ENCODE measurements at places on chromosomes 12 and 14.

- no peak for DNase-seq
Observed at GRCh38 chr12:88994537-88994936, 357.8 kb downstream of the DUSP6 start.

- no peak for DNase-seq
Observed at GRCh38 chr14:20733684-20734429, 11.8 kb upstream of the EDDM3A start.

DNA sequence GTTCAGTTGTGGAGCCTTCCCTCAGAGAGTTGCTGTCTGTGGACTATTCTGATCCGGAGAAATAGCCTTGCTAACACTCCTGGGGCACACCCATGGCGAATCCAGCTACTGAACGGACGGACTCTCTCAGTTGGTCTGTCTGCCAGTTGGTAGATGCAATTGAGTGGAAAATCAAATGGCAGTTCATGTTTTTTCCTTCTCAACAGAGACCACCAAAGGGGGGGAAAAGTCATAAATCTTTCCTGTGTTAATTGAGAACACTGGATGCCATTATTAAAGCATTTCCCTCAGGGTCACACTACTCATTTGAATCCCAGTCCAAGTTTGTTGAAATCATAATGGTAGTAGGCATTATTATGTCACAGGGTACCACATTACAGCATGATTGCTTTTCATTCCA, 354.3 kb upstream of the FAR2 start:
- DNase-seq, result no peak

- no peak for DNase-seq
Observed at GRCh38 chr12:20211981-20212421, 156.3 kb upstream of the PDE3A start.

DNA sequence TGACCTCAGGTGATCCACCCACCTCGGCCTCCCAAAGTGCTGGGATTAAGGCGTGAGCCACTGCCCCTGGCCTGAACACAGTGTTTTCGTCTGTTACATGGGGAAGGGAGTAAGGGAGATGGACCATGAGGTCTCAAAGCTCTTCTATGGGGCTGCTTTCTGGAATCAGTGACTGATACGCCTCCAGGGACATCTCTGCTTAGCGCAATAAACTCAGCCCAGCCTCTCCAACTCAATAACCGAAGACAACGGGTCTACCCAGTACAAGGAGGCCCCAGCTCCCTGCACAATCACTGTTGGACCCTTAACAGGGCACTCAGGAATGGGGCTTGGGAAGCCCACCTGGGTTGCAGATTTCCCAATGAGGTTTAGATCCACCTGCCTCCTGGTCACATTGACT, 42.6 kb upstream of the CHGA start:
- DNase-seq, result no peak

GRCh38 chr14:103072595-103073366, 11.2 kb upstream of the LBHD2 start:
- no peak for DNase-seq

DNA sequence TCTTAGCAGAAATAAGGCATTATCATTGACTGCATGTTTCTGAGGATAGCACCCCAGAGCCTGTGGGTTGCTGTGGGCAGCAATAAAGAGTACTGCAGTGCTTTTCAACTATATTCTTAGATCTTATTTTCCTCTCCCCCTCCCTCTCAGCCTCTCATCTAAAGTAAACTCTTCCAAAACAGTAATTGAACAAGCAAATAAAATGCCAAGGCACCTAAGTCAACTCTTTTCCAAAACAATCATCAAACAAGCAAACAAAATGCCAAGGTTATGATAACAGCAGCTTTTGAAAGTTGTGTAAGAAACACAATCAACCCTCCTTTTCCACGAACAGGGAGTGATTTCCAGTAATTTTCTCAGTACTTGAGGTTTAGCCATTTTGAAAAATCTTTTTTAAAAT, 1542.6 kb downstream of the AACS start:
- no peak for DNase-seq

DNA sequence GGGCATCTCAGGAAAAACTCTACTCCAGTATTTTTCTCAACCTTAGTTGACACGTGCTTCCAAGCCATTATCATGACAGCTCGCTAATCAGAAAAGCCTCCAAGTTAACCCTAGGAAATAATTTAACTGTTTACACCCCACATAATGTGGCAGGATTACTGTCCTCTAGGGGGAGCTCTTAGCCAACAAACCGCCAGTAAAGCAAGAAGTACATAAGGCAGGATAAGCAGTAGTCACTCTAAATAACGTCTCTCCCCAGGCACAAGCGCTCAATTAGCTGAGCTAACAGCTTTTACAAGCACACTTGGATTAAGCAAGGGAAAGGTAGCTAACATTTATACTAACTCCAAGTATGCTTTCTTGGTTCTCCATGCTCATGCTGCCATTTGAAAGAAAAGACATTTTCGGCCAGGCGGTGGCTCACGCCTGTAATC, 22.8 kb downstream of the APOBEC1 start:
- no peak for DNase-seq

DNA sequence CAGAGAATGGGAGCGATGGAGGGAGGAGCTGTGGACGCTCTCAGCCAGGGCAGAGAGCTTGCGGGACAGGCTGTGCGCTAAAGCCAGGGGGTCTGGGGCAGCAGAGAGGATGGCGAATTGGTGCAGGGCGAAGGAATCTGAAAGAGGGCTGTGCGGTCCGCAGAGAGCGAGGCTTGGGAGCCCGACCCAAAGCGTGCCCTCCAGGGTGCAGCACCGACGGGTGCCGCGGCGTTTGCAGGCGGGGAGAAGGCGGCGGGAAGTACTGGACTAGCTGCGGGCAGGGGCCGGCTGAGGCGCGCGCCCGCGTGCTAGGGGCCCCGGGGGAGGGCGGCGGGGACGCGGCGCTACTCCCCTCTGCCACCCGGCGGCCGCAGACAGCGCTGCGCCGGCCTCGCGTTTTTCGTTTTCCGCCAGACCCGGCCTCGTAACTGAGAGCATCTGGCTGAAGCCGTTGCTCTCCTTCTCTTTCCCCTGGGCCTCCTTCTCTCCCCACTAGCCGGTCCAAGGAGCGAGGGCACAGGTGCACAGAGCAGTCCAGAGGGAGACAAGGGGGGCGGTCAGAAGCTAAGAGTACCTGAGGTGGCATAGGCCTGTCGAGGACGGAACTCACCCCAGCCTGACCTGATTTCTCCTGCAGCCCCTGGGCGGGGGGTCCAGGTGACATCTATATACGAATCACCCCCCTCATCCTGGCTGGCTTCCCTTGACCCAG, 24.9 kb downstream of the SLC6A12 start:
- DNase-seq, result peak; percentile 48

DNA sequence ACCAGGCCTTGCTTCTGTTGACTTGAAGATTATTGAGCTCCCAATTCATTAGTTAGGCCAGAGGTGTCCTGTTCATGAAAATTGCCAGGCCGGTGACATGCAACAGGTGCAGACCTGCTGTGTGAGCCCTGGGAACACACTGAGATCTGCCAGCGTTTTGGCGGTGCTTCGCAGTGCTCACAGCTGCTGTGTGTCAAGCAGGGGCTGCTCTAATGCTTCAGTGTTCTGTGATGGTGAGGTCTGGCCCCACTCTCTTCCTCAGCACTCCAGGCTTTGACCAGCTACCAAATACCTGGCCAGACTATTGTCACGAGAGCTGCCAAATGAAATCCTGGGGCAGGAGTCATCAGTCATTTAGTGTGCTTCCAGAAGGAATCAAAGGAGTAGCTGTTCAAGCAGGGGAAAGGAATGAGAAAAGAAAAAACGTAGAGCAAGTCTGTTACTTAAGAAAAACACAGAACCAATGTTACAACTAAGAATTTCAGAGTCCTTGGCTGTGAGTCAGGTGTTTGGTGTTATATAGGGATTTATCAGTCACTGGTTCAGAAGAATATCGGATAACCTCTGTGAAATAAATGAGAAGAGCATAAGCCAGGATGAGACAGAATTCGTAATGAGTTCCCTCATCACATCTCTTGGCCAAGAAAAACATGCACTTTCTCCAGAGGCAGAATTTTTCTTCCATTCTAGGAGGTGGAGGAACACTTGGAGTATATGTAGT, 150.8 kb downstream of the FBXL14 start:
- DNase-seq, result no peak

DNA sequence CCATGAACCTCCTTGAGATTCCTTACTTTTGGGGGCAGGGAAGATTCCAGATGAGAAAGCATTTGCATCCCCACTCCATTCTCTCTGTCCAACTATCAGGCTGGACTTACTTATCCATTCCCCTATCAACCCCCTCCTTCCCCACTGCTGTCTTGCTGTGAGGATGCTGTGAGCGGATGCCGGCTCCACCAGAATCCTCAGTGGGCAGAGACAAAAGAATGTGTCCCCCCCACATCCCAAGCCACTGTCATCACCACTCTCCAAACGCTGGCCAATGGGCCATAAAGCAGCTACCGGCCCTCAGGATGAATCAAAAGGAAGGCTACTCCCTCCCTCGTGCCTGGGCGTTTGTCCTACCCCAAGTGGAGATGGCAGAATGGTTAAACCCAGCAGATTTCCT, 173.0 kb upstream of the NTF3 start:
- DNase-seq, result no peak

DNA sequence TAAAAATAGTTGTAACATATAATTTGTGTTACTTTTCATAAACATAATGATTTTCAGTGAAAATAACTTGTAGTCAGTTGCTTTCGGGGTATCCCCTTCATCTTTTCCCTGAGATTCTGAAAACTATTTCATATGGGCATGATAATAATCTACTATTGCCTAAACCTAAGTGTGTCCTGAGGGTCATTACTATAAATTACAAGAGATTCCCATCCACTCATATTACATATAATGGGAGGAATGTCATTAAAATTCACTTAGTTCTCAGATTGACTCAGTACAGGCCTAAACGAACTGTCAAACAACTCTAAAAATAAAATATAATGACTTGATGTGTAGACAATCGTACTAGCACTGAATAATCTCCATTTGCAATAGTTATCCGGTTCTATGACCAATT, 72.7 kb downstream of the PTPRR start:
- DNase-seq, result no peak

DNA sequence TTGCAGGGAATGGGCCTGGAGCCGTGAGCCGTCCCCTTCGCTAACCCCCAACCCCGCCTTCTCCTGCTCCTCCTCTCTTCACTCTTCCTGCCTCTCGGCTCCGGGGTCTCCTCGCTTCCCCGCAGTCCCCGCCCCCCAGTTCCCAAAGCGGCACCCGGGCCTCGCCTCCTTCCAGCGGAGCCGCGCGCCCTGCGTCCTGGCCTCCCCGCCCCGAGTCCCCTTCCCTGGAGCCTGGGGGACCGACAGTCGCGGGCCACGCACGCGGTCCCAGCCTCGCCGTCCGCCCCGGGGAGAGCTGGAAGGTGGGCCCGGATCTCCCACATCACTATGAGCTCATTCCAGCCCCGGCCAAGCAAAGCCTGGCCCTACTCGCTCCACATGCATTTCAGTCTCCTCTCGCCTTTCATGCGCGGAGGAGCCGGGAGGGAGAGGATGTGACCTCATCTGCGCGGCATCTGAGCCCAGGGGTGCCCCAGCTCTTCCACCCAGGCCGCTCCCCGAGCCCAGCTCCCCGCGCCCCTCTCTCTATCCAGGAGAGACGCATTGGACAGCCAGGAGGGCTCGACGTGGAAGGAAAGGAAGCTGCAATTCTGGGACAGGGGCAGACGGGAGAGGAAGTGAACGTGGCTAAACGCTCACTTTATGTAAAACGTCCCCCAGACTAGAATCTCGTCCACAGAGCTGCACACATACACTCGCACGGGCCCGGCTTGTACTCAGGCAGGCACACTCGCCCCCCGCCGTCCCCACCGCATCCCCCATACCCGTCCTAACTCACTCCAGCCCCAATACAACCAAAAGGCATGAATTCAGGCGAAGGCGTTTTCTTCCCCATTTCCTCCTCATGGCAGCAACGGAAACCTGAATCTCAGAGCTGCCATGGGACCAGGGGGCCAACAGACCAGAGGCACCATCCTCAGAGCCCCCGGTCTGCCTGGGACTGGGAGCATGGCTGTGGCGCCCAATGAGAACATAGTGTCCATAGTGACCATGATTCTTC, 108.7 kb upstream of the CCND2 start:
- peak; percentile 49 for DNase-seq

- DNase-seq, result no peak
Observed at GRCh38 chr12:112615196-112615595, 176.4 kb upstream of the RPH3A start.

DNA sequence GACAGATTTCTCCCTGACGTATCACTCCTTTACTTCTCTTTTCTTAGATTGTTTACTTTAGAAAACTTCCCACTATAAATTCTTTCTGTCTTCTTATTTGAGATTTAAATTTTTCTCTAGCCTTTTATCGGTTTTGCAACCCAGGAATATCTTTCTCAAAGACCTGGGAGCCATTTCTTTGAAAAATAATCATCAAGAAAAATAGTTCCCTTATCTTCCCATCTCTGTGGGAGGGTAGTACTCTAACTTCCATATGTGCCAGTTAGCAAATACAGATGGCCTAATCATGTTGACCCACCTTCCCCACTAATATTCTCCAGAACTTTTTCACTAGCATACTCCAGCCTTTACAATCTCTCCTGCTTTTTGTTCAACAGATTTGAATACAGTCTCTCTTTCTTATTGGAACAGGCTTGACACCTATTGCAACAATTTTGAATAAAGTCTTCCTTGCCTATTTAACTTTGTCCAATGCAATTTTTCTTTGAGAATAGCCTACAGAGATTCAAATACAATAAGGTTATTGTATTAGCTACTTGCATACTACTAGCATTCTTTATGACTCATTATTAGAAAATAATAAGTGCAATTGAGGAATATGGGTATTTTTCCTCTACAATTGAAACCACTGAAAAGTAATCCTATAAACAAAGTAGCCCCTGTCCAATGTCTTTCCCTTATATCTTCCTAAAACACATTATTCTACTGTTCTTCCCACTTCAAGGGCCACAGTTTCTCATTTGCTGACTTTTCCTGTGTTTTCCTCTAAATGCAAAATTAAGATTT, 27.4 kb upstream of the KLRB1 start:
- DNase-seq, result no peak

GRCh38 chr12:21771311-21771710, 3.2 kb downstream of the KCNJ8 start:
- no peak for DNase-seq

DNA sequence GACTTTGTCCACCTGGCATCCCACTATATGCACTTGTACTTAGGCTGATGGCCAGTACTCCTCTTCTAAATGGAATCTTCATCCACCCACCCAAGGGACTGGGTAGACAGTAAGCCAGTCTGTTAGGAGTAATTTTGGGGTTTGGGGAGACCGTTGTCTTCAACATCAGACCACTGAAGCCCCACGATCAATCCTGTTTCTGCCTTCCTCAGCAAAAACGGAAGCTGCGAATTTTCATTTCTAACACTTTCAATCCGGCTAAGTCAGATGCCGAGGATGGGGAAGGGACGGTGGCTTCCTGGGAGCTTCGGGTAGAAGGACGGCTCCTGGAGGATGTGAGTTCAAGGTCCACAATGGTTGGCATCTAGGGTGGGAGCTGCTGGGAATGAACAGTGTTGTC, 2.0 kb downstream of the SMARCD1 start:
- no peak for DNase-seq

- no peak for DNase-seq
Observed at GRCh38 chr12:124558313-124558712, 9.1 kb downstream of the NCOR2 start.

GRCh38 chr12:47855502-47855901, 35.8 kb upstream of the HDAC7 start:
- DNase-seq, result no peak

GRCh38 chr14:54435500-54435981, 5.6 kb downstream of the CNIH1 start:
- no peak for DNase-seq
